Activated CD8-positive, alpha-beta memory T cell treated with anti-CD3 and anti-CD28 coated beads, Interleukin-2, amount 50 U/mL, for 4 hours (primary cell): ENCODE measurements at places on chromosomes 7 and 10.

DNA sequence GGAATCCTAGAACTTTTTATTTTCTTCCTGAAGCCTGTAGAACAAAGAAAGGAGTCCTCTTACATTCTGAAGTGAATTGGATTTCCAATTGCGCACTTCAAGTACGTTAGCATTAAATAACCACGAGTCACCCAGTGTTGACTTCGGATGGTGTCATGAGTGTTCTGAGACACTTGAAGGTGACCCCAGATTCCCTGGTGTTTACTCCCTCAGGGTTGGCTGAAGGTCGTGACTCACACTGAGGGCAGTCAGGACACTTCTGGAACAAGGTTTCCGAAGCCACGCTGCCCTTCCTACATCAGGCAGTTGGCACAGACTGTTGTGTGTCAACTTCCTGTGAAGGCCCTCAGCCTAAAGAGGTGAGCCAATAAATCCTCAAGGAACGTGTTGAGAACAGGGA, 186.6 kb upstream of the CELF2 start:
- no peak for DNase-seq

GRCh38 chr10:124665980-124666379, 78.2 kb downstream of the FAM53B start:
- DNase-seq, result no peak

GRCh38 chr10:775245-776075, 86.0 kb upstream of the DIP2C start:
- DNase-seq, result no peak

GRCh38 chr10:35140727-35141126, 14.1 kb downstream of the CREM start:
- DNase-seq, result no peak

GRCh38 chr7:120070201-120070600, 202.8 kb upstream of the KCND2 start:
- DNase-seq, result no peak

- no peak for DNase-seq
These were observed 609.9 kb downstream of the CCSER2 start for GRCh38 chr10:84938117-84938905.

- DNase-seq, result no peak
These were observed 44.7 kb upstream of the TRUB1 start for GRCh38 chr10:114893251-114893650.

- no peak for DNase-seq
These were observed 13.9 kb downstream of the BRAT1 start for GRCh38 chr7:2541291-2542010.

DNA sequence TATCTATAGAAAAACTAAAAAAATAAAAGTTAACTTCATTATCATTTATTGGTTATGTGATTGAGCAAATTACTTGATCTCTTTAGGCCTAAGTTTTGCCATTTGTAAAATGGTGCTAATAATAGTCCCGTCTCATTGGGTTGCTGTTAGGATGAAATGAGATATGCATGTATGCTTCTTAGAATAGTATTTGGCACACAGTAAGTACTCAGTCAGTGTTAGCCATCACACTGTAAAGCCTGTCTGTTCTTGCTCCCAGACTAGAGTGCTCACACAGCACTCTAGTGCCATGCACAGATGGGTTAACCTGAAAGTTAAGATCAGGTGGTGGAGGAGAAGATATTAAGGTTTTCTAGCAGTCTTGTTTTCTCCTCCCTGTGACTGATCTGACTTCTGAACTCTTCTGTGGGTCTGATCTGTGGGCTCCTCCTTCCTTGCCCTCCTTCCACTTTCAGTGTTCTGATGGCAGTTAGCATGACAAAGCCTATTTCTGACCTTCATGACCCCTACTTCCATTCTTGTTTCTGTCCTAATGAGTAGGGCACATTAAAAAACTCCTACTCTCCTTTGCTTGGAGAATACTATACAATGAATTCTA, 167.5 kb downstream of the RNLS start:
- no peak for DNase-seq

DNA sequence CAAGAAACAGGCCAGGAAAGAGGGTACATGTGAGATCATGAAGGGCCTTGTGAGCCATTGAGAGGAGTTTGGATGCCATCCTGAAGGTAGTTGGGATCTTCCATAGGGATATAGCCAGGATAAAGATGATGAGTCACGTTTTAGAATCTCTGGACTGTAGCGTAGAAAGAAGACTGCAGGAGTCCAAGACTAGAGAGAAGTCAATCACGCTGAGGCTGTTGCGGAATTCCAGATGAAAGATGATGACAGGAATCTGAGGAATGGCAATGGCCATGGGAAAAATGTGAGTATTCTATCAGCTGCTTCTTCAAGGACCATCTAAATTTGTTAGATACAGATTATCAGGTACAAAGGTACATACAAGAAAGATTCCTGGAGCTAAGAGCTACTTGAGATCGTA, 711.3 kb downstream of the GRM8 start:
- DNase-seq, result no peak

DNA sequence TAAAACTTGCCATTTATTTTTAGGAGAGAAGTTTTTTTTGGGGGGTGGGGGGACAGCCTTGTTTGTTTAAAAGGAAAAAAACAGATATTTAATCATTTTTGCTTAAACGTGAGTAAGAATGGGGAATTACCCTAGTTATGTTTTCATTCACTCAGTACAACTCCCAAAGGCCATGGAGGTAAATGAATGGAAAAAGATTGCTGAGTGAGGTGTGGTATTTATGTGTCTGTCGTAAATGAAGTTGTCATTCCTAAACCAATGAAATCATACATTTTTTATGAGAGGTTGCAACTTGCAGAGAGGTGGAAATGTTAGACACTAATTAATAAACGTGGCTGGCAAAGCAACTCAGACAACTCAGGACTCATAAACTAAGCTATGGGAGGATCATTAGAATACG, 218.1 kb downstream of the CELF2 start:
- no peak for DNase-seq

GRCh38 chr10:113473851-113474250, 79.0 kb upstream of the HABP2 start:
- DNase-seq, result no peak

GRCh38 chr10:99750641-99751040, 18.6 kb downstream of the CUTC start:
- DNase-seq, result no peak

GRCh38 chr7:15123901-15124300, 221.3 kb upstream of the DGKB start:
- no peak for DNase-seq

DNA sequence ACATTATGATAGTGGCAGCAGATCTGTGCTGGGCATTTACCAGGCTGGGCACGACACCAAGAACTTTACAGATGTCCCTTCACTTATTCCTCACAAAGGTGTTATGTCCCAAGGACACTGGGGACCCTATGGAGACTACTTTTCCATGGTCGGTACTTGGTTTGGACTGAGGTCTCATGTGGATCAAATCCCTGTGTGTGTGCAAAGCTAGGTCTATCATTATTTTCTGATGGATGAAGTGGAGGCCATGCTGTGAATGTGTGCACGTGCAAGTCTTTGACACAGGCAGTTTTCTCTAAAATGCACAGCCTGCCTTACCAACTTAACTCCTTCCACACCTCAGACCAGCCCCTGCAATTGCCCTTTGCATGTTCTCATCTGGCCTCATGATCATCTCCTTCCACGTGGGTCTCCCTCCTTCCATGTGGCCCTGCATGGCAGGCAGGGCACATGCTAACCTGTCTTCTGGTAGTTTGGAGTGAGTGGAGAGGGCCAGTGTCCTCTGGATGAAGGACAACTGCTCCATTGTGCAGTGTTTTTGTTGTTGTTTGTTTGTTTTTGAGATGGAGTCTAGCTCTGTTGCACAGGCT, 16.0 kb upstream of the ZNF273 start:
- DNase-seq, result no peak

DNA sequence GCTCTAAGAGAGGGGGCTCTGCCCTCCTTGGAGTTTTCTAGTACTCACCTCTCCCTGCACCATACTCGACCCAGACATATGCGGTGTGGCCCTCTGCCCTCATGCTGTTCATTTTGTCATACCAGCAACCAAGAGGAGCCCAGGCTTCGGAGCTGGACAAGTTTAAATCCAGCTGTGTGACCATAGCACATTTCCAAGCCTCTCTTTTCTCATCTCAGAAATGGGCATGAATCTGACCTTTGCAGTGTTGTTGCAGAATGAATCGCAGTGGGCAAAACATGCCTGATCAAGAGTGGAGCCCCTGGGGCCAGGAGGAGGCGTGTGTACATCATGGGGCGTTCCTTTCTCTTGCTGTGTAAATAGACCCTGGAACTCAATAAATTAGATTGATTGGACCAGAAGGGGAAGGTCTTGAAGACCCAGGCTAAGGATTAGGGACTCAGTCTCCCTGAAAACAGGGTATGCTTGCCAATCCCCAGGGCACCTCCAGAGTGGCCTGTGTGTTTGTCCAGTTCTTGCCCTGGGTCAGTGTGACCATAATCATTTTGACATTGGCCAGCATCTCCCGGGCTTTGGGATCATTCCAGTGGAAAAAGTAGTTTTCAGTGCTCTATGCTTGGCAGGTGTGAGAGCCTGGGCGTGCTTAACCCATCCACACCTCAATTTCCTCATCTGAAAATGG, 59.6 kb downstream of the ZMIZ1 start:
- DNase-seq, result no peak
